ENCODE measurements at places on chromosomes 4 and X. TPM values are rescaled to one million over a fixed set of nuclear protein-coding genes. Genes with fewer than 3 reads are reported as not detected.

Gene UGT2A1
- not detected for total RNA-seq

- DNase-seq = no peak
Measured at GRCh38 chr4:75769036-75769435, 44.7 kb downstream of the USO1 start.

DNA sequence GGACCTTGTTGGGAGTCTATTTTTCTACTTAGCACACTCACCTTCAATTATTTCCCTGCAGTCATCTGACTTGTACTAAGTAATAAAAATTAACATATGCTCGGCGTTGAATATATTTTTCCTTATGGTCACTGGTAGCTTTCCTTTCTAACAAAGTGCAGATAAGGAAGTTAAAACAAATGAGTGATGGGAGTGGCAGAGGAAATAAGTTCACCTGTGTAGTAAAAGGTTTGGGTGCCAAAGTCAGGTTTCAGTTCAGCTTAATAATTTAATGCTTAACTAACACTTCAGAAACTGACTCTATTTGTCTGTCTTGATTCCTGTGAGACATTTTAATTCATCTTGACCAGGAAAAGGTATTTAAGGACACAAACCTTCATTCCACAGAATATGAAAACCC lies 184.4 kb downstream of the PCDH7 start:
- DNase-seq = no peak

Gene ADGRG2
- 0.96 TPM for total RNA-seq

GRCh38 chr4:185304944-185305690 lies 90.6 kb downstream of the LRP2BP start:
- DNase-seq = no peak

DNA sequence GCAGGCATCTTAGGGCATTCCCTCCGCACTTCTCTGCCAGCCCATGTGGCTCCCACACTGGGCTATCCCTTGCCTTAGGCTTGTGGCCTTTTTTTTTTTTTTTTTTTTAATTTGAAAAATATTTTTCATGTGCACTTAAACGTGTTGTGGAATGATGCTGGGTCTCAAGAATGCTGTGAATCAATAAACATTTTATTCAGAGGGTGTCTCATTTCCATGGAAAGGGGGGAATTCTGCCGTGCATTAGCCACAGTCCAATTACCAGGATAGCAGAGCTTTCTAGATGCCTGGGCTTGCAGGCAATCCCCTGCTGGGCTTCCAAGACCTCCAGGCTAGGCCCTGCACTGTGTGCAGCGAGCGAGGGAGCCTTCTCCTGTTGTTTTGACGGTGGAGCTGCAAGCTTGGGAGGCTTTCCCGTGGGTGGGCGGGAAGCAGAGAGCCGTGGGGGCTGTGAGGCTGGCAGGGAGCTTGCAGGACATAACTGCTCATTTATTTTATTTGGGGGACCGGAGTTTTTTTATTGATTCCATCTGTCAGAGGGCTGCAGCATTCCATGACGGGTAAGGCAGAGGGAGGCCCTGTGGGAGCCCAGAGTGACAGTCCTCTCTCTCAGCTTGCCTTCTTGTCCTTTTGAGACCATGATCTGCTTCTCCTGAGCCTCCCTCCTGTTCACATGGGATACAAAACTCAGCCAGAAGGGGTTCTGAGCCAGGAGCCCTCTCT lies 2.6 kb upstream of the CPZ start:
- no peak for DNase-seq

DNA sequence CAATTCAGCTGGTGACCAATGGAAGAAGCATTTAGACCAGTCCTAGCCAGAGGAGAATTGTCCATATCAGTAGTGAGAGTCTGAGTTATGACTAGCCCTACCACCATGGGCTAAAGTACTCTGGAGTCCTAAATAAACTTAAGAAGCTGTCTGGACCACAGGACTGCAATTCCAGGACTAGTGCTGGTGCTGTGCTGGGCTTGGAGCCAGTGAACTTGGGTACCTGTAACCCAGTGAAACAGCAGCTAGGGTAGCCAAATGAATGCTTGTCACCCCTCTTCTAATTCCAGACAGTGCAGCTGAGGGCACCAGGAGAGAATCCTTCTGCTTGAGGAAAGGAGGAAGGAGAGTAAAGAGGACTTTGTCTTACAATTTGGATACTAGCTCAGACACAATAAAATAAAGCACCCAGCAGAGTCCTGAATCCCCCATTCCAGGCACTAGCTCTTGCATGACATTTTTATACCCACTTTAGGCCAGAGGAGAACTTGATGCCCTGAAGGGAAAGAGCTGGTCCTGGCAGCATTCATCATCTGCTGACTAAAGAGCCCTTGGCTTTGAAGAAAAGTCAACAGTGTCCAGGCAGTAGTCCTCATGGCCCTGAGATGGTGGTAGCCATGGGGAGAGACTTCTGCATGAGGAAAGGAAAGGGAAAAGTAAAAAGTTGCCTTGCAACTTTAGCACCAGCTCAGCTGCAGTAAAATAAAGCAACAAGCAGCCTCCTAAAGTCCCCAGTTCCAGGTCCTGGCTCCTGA lies 2675.7 kb downstream of the PCDH7 start:
- no peak for DNase-seq

- DNase-seq = no peak
Measured at GRCh38 chr4:102222838-102223409, 122.4 kb downstream of the SLC39A8 start.

- DNase-seq = no peak
Measured at GRCh38 chr4:137762591-137762990, 230.3 kb upstream of the PCDH18 start.

DNA sequence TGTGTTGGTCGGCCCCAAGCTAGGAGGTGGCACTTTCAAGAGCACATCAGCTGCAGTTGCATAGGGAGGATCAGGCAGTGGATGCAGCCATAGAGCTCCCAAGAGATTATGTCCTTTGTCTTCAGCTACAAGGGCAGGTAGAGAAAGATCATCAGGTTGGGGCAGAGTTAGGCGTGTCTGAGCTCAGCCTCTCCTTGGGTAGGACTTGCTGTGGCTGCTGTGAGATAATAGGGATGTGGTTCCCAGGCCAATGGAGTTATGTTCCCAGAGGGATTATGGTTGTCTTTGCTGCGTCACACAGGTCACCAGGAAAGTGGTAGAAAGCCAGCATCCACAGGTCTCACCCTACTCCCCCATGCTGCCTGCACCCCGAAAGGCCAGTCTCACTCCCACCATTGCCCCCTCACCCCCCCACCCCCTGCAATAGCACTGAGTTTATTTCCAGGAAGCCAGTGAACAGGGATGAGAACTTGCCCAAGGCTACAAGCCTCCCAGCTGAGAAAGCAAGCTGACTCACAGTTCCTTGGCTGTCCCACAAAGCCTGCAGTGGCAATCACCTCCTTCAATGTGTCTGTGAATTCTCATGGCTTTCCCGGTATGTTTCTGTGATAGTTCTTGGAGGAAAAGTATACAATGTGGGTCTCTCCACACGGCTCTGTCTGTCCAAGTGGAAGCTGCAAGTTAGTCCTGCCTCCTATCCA lies 148.4 kb downstream of the STPG2 start:
- no peak for DNase-seq

Gene IL3RA
- 2.9 TPM for total RNA-seq

DNA sequence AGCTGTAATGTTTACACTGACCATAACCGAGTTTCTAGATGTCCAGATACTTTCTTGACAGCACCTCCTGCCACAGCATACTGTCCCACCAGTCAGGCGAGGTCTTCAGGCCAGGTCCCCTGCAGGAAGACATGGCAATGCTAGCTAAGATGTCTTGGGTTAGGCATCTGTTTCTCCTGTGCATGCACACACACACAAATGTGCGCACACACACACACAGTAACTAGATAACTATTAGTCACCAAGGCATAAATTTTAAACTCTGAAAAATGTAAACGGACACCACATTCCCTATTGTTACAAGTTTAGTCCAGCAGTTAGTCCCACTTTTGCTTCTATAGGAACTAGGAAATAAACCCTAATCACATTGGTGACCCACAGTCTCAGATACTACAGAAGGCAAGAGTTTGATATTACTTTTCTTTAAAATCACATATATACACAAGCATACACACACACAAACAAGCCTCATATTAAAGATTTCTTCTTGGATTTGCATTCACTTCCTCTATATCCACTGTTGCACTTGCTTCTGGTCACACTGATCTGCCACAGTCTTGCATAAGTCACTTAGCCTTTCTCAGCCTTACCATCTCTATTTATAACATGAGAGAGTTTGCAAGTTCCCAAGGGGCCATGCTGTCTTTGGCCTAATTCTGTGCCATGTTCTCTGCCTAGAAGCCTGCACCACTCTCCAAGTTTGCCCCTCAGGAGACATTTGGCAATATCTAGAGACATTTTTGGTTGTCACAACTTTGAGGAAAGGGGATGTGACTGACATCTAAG lies 32.2 kb downstream of the IL21 start:
- no peak for DNase-seq
